ENCODE measurements at places on chromosomes 12 and 14.
A peak's percentile ranks its signal among the peaks of the same experiment; 100 is the strongest.

- DNase-seq: no peak
Measured at GRCh38 chr14:68928770-68929550, 50.1 kb downstream of the ACTN1 start.

- peak; percentile 86 for DNase-seq
Measured at GRCh38 chr14:100547633-100548294, 39.5 kb downstream of the BEGAIN start.

DNA sequence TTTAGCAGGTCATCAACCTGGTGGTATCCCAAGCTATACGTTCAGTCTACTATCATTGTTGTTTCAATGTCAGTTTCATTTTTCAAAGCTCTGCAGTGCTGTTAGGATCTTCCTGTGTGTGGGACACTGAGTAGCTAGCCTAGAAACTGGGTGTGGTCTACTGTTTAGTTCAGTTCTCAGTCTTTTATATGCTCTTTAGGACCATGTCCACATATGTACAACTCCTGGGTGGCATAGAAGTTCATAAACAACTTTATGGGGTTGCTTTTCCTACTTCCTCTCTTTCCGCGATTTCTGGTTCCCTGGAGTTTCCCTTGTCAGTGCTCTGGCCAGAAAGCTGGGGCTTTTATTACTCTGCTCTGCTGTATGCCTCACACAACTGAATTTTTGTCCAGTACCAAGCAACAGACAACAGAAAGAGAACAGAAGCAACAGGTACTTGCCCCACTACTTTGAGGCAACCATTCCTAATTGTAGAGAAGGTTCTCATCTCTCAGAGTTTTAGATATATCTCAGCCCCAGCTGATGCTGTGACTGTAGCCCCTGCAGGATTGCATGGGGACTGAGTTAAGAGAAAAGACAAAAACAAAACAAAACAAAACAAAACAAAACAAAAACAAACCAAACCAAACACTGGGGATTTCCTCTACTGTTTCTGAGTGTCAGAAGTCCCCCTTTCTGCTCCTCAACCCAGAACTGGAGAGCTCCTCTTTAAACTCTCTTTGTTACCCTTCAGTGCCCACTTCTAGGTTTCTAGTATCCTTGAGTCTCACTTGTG lies 30.3 kb downstream of the MIS18BP1 start:
- DNase-seq: no peak

- no peak for DNase-seq
Measured at GRCh38 chr12:39772821-39773259, 153.2 kb upstream of the ABCD2 start.

DNA sequence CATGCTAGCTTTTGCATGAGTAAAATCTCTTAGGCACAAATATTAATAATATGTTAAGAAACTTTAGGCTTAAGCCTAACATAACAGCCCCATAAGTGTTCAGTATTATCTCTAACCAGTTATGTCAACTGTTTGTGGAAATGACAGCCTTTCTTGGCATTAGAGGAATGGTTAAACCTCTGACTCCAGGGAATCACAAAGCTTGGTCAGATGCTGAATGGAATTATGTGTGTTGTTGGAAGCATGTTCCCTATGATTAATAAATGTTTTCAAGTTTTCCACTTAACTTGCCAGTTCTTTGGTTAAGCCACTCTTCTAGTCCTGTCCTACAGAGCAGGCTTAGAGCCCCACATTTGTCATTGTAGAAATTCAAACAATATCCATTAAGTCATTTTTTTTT lies 17.0 kb downstream of the PSEN1 start:
- no peak for DNase-seq

DNA sequence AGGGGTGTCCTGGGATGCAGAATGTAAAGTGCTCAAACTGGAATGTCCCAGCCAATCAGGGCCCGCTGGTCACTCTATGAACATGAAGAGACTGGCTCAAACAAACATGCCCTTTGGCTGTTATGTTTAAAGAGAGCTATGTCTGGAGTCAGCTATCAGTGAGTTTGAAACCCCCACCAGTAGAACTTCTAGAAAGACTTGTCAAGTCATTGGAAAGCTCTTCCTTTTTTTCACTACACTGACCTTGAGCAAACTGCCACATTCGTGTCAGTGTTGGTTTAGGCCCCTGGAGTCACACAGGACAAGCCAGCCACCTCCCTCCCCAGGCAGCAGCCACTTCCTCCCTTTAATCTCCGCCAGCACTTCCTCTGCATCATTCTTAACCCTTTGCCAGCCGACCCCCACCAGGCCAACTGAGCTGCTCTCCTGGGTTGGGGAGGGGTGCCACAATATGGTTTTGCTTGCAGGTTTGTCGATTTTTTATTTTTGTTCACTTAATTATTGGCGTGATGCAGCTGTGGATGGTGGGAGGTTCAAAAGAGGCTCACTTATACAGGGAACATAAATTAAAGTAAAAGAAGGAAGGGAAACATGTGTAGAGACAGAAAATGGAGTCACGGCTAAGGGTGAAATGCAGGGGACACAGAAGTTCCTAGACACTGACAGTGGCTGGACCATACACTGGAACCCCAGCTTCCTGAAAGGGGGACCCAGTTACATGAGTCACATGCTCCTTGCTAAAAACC lies 25.3 kb downstream of the CMKLR1 start:
- DNase-seq: peak; percentile 26

GRCh38 chr12:52055731-52056711 lies 4.8 kb downstream of the NR4A1 start:
- no peak for DNase-seq

- no peak for DNase-seq
Measured at GRCh38 chr14:61766151-61766550, 3.9 kb downstream of the SNAPC1 start.

DNA sequence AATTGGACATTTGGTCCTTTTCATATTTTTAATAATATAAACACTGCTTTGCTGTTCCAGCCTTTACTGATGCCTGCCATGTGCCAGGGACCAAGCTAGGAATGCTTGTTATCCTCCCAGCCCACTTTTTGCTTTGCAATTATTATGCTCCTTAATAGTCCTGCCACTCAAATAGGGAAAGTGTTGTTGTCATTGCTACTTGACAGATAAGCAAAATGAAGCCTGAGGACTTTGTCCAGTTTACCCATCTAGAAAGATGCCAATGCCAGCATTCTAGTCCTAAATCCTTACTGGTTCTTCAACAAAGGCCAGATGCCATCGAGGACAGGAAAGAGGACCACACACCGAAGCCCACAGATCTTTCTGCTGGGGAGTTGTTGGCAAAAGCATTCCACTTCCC lies 246.5 kb downstream of the EMP1 start:
- no peak for DNase-seq

DNA sequence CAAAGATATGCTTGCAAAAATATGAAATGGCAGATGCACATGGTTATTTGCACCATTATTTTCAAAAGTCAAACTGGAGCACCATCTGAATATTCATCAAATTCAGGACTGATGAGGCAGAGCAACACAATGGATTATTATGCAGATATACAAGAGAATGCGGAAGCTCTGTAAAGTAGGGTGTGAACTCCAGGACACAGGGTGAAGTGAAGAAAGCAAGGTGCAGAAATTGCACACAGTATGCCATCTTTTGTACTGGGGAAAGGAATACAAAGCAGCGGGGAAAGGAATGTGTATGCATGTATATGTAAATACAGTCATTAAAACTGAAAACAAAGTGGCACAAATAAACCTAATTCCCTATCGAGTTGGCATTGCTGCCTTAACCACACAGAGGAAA lies 22.7 kb upstream of the CLEC4E start:
- no peak for DNase-seq

DNA sequence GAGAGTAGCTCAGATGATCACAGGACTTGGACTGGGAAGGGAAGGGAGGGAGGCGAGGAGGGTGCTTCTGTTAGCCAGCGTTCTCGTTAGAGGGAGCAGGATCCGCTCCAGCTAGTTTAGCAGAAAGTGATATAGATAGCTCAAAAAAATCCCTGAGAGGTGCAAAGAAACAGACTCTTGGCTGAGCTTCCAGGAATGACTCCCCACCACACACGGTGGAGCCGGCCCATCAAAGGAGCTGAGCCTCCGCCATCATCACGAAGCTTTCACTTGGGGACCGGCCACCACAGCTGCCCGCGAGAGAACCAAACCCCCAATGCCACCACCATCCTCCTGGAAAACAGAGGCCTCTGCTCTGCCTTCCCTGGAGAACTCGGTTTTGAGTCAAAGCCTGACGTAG lies 124.6 kb upstream of the BCL2L14 start:
- no peak for DNase-seq

DNA sequence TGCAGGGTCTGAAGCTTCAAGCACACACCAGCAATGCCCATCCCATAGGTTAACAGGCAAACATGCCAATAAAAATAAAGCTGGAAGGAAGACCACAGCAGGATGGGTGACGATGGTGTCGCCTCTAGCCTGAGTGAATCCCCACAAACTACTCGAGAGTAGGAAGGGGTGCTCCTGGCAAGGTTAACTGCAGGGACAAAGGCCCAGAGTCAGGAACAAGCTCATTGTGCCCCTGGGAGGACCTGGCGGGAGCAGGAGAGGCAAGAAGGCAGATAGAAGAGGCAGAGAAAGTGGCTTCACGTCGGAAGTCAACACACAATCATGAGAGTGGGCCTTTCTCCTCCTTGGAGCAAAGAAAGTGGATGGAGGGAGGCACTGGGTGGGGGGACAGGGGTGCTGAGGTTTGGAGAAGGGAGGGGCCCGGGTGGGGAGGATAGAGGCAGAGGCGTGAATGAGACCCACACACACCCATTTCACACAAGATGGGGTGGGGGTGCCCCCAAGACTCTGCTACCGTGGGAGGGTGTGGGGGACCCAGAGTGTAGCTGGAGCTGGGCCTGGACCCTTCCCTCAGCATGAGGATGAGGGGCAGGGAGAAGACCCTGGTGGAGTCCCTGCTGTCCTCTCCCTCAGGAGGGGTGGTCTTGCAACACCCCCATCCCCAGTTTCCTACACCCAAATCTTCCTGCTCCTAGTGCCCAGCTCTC lies 43.1 kb downstream of the DIO3 start:
- no peak for DNase-seq

GRCh38 chr12:65643595-65644386 lies 180.5 kb upstream of the HMGA2 start:
- DNase-seq: no peak

GRCh38 chr14:34872822-34873588 lies 2.2 kb downstream of the BAZ1A start:
- no peak for DNase-seq

GRCh38 chr14:37013078-37013477 lies 159.3 kb downstream of the SLC25A21 start:
- DNase-seq: no peak

DNA sequence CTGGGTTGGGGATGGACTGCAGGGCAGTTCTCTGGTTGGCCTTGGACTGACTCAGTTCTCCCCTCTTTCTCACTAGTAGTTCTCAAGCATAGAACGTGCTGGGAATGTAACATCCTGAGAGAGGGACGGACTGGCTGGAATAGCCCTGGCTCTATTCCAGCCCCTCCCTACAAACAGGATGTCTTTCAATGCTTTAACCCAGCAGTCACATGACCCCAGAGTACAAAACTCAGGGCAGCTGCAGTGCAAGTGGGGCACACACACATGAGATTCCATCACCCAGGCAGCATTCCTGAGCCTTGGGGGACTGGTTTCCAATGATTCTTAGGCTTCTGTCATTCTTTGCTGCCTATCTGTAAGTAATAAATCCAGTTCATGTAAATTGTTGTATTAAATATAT lies 1.6 kb upstream of the ACOT6 start:
- no peak for DNase-seq

DNA sequence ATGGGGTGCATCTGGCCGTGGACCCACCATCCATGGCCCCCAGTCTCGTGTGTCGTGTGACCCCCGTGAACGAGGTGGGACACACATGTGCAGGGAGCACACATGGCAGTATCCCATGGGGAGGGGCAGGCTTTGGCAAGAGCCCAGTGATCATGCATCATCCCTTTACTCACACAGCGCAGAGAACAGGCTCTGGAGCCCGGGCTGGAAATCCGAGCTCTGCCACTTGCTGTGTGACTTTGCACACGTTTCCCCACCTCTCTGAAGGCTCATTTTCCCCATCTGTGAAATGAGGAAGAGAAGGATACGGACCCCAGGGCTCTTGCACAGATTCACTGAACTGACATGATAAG lies 119.9 kb downstream of the PHETA1 start:
- no peak for DNase-seq

All from SIG-M5 (cell line).